ENCODE measurements at places on chromosomes 1 and 21.

- DNase-seq = no peak
Measured at GRCh38 chr1:67465375-67465774, 35.2 kb upstream of the SERBP1 start.

GRCh38 chr1:87830432-87830978, 501.8 kb downstream of the LMO4 start:
- no peak for DNase-seq

GRCh38 chr1:198147216-198147615, 9.6 kb upstream of the NEK7 start:
- no peak for DNase-seq

DNA sequence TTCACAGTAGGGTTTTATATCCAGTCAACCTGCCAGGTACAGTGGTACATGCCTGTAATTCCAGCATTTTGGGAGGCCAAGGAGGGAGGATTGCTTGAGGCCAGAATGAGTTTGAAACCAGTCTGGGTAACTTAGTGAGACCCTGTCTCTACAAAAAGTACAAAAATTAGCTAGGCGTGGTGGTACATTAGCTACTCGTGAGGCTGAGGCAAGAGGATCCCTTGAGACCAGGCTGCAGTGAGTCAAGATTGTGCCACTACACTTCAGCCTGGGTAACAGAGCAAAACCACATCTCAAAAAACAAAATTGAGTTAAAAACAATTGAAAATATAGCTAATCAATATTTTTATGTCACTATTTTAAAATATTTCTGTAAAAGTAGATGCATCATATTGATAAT, 33.2 kb downstream of the DDI2 start:
- DNase-seq = no peak

DNA sequence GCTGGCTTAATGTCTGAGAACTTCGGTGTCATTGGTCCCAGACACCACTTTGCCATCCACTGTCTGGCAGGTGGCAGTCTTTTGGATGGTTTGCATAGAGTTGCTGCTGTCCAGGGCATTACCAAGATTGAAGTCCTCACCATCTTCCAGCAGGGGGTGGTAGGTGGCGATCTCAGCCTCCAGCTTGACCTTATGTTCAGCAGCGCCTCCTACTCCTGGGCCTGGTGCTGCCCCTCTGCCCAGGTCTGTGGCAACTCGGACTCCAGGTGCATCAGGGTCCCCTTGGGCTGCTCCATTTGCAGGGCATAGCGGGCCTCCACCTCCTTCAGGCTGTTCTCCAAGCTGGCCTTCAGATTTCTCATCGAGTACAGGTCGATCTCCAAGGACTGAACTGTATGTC, 573.3 kb upstream of the NCAM2 start:
- DNase-seq = peak; percentile 7

- DNase-seq = no peak
Measured at GRCh38 chr1:21042929-21043605, 133.6 kb downstream of the EIF4G3 start.

DNA sequence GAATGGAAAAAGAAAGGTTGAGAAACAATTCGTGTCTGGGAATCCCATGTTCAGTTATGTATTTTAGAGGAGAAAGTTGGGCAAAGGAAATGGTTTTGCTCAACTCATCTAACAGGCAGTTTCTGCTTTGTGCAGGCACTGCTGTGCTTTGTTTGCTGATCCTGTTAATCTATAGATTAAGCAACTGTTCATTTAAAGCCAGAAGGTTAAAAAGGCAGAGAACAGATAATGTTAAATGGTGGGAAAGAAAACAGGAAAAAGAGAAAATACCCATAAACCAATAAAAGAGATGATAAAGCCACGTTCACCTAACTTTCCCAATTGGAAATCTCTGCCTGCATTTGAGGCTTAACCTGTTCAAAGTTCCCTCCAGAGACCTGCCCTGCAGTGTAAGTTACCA, 70.0 kb downstream of the APP start:
- no peak for DNase-seq

- no peak for DNase-seq
Measured at GRCh38 chr21:46168238-46168637, 12.9 kb upstream of the FTCD start.

DNA sequence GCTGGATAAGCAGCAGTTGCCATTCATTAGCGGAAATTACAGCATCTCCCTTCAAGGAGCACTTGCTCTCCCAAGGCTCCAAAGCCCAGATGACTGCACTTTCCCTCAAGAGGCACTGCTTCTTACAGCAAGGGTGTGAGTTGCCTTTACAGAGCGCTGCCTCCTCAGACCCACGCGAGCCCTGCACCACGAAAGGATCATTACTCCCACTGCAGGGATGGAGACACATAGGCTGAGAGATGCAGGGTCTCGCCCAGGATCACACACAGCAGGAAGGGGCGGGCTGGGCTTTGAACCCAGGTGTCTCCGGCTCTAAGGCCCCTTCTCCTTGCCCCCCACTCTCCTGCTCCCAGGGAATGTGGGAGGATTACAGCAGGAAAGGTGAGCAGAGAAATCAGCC, 405.5 kb downstream of the MATN1 start:
- DNase-seq = no peak

DNA sequence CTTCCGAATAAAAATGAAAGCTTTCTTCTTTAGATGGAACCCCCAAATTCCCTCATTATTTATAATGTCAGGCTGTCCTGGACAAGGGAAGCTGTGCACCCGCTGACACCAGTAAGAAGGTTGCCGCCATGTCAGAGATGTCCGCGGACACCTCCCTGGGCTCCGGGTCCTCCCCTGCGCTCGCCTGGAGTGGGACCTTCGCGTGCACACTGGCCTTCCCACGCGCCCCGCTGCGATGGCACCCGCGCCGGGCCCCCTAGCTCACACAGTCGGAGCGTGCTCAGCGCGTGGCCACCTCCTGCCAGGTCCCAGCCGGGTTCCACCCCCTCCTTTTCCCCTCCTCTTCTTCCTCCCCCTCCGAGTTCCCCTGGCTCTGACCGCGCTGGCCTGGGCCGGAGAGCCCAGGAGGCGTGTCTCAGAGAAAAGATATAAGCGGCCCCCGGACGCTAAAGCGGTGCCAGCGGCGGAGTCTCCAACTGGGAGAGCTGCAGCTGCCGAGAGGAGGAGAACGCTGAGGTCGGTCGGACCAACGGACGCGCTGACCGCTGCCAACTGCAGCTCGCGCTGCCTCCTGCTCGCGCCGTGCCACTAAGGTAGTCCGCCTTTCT, at the start of gene G0S2:
Gene G0S2 (plus strand): TSS at position 456 of the 608 bp plus-strand sequence. CDS start 273 bp downstream, outside the sequence.
- DNase-seq = peak; percentile 61

GRCh38 chr21:14995226-14995625, 69.6 kb downstream of the NRIP1 start:
- DNase-seq = no peak

GRCh38 chr1:57887964-57888491, 464.2 kb upstream of the DAB1 start:
- DNase-seq = no peak

DNA sequence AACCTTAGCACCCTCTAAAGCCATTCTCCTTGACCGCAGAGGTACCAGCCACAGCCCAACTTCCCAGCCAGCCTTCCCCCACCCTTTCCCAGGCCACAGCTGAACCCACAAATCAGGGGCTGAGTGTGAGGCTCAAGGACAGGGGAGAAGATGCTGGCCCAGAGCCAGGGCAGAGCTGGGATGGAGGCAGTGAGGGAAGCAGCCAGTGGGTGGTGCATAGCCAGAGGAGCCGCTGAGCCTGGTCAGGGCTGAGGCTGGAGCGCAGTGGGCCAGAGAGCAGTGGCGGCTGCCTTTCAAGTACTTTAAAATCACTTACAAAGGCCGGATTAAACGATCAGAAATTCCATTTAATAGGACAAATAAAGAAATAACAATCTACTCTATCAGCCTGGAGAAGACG, 36.3 kb downstream of the DMAP1 start:
- DNase-seq = no peak

- peak; percentile 97 for DNase-seq
Measured at GRCh38 chr1:18575620-18576019, 55.0 kb upstream of the PAX7 start.

GRCh38 chr1:113654883-113655282, 104.4 kb downstream of the PHTF1 start:
- no peak for DNase-seq

- no peak for DNase-seq
Measured at GRCh38 chr1:181779343-181779742, 282.2 kb downstream of the ZNF648 start.

DNA sequence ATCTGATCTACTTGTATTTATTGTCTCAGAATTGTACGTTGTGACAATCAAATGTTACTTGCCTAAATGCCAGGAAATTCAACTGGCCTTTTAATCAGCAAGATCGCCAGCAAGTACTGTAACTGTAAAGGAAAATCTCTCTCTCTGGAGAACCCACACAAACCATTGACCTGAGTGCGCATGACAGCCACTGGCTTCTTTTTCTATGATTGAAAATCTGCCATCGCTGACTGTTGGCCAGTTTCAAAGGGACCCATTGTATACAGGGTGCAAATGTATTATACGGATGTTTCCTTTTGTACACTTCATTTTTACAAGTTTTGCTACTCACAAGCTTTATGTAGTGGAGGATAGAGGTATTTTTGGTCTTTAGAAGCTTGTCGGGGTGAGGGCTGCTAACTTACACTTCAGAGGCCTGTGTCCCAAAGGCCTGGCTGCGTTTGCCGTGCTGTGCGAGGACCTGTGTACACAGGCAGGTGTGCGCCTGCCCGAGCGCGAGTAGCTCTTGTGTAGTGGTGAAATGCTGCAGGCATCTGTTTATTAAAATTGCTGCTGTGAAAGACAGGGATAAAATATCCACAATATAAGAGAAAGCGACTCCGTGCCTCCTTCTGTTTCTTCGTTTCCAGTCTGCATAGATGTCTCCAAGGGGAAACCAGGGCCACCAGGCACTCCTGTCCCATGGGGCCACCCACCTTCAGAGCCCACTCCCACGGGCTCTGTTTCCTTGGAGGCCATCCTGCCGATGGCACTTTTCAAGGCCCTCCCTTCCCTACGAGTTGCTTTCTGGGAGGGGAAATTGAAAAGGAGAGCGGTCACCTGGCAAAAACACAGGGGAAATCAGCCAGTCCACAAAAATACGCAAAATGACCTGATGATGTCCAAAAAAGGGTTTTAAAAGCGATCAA, 25.3 kb upstream of the TRAPPC10 start:
- DNase-seq = no peak

Measured in ELF-1 (cell line).